Activated CD8-positive, alpha-beta memory T cell treated with anti-CD3 and anti-CD28 coated beads, Interleukin-2, amount 50 U/mL, for 4 hours (primary cell): ENCODE measurements at places on chromosomes 5 and 9.

DNA sequence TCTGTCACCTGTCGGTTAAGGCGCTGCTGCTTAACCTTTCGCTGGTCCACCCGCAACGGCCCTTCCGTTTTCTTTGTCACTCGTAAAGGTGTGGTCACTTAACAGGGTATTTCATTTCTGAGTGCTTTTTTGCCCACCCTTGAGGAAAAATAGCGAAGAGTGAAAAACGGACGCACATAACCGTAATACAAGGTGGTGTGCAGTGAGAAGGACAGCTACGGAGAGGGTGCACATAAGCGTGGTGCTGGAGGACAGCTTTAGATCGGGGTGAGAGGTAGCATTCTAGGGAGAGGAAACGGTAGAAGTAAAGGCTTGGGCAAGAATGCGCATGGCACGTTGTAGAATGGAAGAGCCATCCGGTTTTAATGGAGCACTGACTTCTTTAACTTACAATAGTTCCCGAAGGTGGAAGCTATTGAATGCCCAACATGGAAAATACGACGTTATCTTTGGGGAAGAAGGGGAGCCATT is 761 bp downstream of the CCT5 start:
- DNase-seq: no peak

DNA sequence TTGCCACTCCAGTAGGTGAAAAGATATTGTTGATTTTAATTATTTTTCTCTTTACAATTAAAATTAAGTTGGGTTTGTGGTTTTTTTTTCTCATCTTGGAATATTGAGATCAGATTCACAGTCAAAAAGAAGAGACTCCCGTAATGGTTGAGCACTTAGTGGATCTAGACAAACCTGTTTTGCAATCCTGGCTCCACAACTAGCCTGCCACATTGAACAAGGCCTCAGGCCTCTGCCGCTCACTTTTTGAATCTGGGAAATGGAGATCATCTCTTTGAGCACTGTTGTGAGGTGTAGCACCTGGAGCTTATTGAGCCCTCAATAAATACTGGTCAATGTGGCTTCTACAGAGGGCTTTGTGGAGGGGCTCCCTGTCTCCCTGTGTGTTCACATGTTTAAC is 37.1 kb upstream of the RARS1 start:
- no peak for DNase-seq

- DNase-seq: no peak
Measured at GRCh38 chr5:146291421-146292074, 47.1 kb upstream of the POU4F3 start.

DNA sequence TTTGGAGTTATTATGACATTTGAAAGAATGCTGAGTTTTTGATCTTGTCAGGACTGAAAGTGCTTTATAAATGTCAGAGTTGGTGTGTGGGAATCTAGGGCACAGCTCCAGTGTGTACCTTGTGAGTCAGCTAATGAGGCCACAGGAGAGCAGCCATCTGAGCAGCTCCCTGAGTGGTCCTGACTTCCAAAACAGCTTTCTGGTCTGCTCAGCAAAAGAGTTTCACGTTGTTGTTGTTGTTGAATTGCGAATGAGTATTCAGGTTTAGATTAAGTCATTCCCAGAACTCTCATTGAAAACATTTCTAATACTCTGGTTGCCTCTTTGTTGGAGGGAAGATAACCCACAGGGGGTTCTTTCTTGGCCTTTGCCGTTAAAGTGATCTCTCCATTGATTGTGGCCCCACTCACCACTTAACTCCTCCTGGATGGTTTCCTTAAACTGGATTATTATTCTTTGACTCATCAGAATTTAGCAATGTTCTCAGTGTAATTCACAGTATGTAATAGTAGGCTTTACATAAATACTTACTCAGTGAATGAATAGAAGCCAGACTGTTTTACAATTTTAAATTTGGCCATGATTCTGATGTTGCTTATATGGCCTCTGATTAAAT is 125.1 kb upstream of the SGCD start:
- no peak for DNase-seq

- no peak for DNase-seq
Measured at GRCh38 chr5:89595056-89595455, 712.1 kb upstream of the MEF2C start.

DNA sequence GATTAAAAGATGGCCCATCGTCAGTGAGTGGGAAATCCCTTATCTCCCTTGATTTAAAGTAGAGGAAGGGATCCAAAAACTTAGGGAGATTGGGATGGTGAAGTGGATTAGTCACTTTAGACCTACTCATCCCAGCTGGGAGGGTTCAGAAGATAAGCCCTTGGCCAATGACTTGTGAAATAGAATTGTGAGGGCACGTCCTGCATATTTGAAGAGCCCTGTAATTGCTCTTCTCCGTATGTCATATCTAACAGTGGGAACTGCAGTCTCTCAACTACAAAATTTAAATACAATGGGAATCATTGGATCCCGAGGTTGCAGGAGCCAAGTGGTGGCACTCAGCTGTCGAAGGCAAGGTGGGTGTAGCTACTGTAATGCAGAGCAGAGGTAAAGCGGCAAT is 65.4 kb upstream of the C9orf72 start:
- DNase-seq: no peak

DNA sequence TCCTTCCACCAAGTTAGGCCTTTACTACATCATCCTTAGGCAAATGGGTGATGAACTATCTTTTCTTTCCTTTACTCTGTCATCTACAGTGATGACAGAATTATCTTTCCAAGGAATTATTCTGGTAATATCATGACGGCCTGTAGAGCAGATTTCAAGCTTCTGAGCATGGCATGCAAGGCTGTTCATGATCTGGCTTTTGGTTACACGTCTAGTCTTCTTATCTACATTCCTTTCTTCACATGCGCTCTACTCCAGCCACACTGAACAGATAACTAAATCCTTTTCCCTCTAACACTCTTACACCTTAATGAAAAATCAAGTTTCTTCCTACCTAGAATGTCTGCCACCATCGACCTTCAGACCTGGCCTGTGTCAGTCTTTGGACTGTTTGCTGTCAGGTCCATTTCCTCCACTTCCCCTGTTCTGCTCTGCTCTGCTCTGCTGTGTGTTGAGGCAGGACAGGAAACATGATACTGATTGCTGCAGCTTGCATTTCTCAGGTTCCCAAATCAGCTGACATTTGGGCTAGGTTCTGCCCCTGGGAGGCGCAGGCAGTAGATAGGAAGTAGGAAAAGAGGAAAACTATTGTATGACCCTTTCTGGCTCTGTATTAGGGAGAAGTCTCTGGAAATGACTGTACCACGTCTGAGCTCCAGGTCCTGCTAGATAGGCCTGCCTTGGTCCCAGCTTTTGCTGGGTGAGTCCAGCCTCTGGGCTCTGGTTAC is 4.2 kb downstream of the SCGB3A2 start:
- no peak for DNase-seq

GRCh38 chr9:4923580-4924544 is 61.2 kb upstream of the JAK2 start:
- no peak for DNase-seq

GRCh38 chr5:94197970-94198369 is 420.4 kb downstream of the KIAA0825 start:
- DNase-seq: no peak

DNA sequence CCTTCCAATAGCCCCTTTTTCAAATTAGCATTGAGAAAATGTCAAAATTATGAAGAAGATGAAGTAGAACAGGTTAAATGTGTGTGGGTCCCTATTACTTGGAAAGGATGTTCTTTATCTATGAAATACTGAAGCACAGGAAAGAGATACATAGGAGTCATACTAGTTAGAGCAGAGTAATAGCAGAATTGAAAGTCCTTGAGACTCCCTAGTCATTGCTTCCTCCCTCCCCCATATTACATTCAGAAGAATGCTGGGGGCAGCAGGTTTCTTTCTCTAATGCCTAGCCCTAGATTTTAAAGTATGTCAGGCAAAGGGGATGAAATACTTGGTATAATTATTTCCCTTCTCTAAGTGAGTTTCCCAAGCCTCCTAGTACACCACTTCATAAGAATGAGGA is 4.4 kb downstream of the ZCCHC9 start:
- DNase-seq: no peak

DNA sequence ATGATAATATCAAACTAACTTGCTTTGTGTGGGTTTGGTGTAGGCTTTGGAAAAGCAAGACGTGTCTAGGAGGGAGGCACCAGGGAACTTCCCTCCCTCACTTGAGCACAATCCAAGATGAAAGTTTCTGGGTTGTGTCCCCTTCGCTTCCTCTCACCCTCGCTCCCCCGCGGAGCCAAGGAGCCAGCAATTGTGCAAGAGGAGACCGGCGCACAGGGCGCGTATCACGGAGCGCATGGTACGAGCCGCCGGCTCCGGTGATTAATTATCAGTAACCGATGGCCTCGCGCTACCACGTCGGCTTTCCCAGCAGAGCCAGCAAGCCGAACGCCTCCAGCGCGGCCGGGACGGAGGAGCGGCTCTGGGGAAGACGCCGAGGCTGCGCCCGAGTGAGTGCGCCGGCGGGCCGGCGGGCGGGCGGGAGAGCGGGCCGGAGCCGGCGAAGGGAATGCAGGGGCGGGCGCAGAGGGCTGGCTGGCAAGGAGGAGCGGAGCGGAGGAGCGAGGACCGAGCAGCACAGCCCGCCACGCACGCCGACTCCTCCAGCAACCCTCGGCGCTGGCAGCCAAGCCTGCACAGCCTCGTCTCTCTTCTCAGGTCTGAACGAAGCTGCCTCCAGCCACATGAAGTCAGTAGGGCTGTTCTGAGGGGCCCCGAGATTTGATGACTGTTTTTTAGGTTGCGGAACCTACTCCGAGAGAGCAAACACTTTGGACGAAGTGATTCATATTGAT is 143.6 kb downstream of the BNC2 start:
- DNase-seq: no peak

- DNase-seq: no peak
Measured at GRCh38 chr9:32738501-32739172, 44.7 kb upstream of the TMEM215 start.

DNA sequence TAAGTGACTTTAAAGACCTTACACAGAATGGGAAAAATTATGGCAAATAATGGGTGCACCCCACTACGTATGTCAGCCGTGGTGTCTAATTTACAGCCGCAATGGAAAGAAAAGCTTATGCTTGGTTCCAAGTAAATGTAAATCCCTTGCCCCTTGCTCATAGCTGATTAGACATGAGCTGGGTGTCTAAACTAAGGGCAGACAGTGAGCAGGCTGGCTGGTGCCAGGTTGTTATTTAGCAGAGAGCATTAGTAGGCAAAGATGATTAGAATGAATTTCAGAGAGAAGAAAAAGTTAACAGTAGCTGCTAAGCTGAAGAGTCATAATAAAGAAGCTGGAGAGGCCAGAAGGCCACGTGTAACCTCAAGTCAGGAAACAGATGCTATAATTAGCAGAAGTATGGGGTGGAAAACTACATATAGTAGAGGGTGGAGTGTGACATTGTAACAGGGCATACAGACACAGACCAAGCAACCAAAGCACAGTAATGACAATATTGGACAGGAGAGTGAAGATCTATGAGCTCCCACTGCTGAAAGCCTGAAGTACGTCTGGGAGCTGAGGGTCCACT is 257.7 kb downstream of the MCTP1 start:
- DNase-seq: no peak

GRCh38 chr9:74824654-74825053 is 63.1 kb downstream of the TRPM6 start:
- DNase-seq: no peak
